ENCODE measurements at places on chromosomes 3 and 15.

- no peak for DNase-seq
These were observed 29.0 kb downstream of the RASGRP1 start for GRCh38 chr15:38535491-38536200.

- DNase-seq = no peak
These were observed 14.2 kb downstream of the LRRC49 start for GRCh38 chr15:70906842-70907241.

GRCh38 chr3:156455839-156456238, 99.1 kb downstream of the SSR3 start:
- DNase-seq = no peak

- no peak for DNase-seq
These were observed 160.7 kb downstream of the PDE8A start for GRCh38 chr15:85142312-85142711.

DNA sequence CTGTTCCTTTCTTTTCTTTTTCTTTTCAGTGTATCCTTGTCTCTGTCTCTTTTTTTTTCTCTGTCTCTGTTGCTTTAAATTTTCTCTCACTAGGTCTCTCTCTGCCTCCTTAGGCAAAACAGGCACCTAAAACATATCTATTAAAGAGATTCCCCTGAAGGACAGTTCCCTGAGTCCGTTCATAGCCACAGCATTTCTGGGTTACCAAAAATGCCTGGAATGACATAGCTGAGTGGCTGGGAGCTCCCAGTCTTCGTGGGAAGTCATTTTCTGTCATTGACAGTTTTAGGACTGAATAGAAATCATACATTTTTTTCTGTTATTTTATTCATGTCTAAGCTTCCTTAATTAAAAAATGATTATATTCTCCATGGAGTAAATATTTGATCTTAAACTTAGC, 323.8 kb upstream of the AZI2 start:
- no peak for DNase-seq
